Metanephros (tissue), 2 donors: ENCODE measurements at places on chromosomes 1 and 21. TPM values are rescaled to one million over a fixed set of nuclear protein-coding genes. Genes with fewer than 3 reads are reported as not detected.

AVPR1B gene
- 0.53 TPM for total RNA-seq

HEYL gene
- 12.1 TPM for total RNA-seq

SIM2 gene
- total RNA-seq: 20.5 TPM

SLC25A34 gene
- 3.4 TPM for total RNA-seq

GUCA2B gene
- total RNA-seq: not detected

UMODL1 gene
- not detected for total RNA-seq

RASAL2 gene
- total RNA-seq: 26.8 TPM

DRAXIN gene
- total RNA-seq: 0.93 TPM

OR2T11 gene
- total RNA-seq: 0.06 TPM

ATF3 gene
- 36.6 TPM for total RNA-seq

UTS2 gene
- total RNA-seq: not detected

FLG2 gene
- 0.06 TPM for total RNA-seq

ARMH1 gene
- 4.3 TPM for total RNA-seq

LCE1C gene
- total RNA-seq: not detected

SLC9C2 gene
- not detected for total RNA-seq

RPS27 gene
- 4,585 TPM for total RNA-seq

MASP2 gene
- total RNA-seq: not detected

SELENBP1 gene
- total RNA-seq: 60.4 TPM

ATP1A4 gene
- total RNA-seq: 0.76 TPM

ESRRG gene
- total RNA-seq: 57.9 TPM

HSPA6 gene
- 26.2 TPM for total RNA-seq

AADACL3 gene
- total RNA-seq: not detected

AMPD1 gene
- total RNA-seq: 22.7 TPM

OR2AK2 gene
- not detected for total RNA-seq

DISP1 gene
- 13.1 TPM for total RNA-seq

BATF3 gene
- 1.9 TPM for total RNA-seq

ETV3L gene
- not detected for total RNA-seq

HAO2 gene
- total RNA-seq: 30.5 TPM

CD5L gene
- 0.35 TPM for total RNA-seq

MTARC1 gene
- total RNA-seq: 12.9 TPM

MYCL gene
- total RNA-seq: 10.7 TPM

ZNF683 gene
- not detected for total RNA-seq

S100A7A gene
- total RNA-seq: not detected

NTMT2 gene
- total RNA-seq: not detected

STMN1 gene
- 125 TPM for total RNA-seq

PLEKHG5 gene
- total RNA-seq: 24.2 TPM

FAM131C gene
- 1.7 TPM for total RNA-seq

CD164L2 gene
- total RNA-seq: 0.35 TPM

PLA2G4A gene
- total RNA-seq: 8.9 TPM

SLC2A5 gene
- total RNA-seq: 7.5 TPM

HIVEP3 gene
- 6.1 TPM for total RNA-seq

PHLDA3 gene
- 19.7 TPM for total RNA-seq

TMPRSS3 gene
- total RNA-seq: 1.5 TPM

TLCD4 gene
- 10.0 TPM for total RNA-seq
